ENCODE measurements at places on chromosomes 4 and X.

GRCh38 chrX:153802513-153803045 is 8.1 kb downstream of the SSR4 start:
- DNase-seq, result no peak

- no peak for DNase-seq
Measured at GRCh38 chr4:176729489-176729888, 63.2 kb downstream of the VEGFC start.

- peak; percentile 80 for DNase-seq
Measured at GRCh38 chr4:38730830-38731646, 51.8 kb downstream of the TLR10 start.

- DNase-seq, result no peak
Measured at GRCh38 chr4:66048861-66049260, 378.6 kb upstream of the EPHA5 start.

DNA sequence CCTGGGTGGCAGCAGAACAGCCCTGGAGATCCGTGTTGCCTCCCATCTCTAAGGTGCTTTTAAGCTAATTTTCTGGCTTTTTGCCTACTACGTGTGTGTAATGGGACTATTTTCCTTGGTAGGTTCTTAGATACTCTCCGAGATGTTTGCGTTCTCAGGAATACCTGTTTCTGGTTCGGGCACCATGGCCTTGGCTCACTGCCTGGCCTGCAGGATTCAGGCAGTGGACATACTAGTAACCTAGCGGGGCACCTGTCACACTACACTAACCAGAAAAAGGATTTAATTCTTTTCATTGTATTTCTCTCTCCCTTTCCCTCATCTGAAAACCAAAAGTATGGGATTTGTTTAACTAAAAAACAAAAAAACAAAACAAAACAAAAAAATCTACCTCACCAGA is 29.2 kb downstream of the FHIP1A start:
- DNase-seq, result no peak

- DNase-seq, result peak; percentile 38
Measured at GRCh38 chr4:185730387-185730786, 81.6 kb downstream of the SORBS2 start.

DNA sequence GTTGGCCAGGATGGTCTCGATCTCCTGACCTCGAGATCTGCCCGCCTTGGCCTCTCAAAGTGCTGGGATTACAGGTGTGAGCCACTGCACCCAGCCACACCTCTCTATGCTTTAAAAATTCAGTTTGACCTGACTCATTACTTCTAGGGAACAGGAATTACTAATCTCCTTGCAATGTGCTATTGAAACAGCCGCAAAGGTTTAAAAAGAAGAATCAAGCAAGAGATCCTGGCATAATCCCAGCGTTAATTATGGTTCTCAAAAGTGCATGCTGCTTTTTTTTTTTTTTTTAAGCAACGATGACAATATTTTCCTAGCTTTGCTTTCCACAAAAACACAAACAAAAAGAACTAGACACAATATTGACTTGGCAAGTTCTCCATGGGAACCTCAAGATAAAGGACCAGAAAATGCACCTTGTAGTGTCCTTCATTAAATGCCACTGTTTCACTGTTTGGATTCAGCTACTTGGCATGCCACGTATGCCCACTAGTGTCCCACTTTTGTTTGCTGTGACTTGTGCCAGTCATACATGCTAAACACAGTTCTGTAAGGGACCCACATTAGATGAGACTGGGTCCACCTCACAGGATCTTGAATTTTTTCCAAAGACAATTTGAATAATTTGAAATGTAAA is 112.6 kb upstream of the PPARGC1A start:
- no peak for DNase-seq

All from HTR-8/SVneo (cell line).